T-helper 2 cell treated with Interferon-gamma antibody and Interleukin-4, amounts not matched to agents 5 μg/mL and 100 μg/mL, for 36 hours (primary cell): ENCODE measurements at places on chromosomes 1 and 21.

DNA sequence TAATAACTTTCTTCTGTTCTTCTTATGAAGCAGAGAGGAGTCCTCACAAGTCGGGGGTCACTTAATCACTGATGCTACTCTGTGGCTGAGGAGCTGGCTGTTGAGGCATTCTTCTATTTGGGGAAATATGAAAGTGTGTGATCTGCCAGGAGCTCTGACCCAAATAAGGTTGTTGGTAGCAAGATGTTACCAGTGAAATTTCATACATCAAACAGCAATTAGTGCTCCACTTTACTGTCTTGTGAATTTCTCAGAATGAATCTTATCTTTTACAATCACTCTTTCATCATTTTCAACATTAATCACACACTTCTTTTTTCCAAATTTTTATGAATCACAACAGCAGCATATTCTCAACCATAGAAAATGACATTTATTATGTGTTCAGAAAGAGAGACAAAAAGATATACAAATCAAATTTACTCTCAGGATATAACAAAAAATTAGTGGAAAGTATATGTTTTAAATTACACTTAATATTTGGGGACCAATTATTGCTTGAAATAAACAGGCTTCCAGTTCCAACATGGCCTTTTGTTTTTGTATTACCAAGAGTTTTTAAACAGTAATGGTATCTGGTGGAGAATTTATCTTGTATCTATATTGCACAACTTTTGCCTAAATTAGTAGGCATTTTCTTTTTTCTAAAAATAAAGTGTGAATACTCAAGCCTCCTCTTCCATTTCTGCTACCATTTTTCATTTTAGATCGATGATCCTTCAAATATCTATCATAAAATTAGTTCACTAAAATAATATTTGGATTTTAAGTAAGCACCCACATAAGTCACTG lies 9.6 kb downstream of the PTGER3 start:
- no peak for DNase-seq
- peaks cover 26% of the 10 kb centered on the region for H3K27me3 ChIP-seq
- H3K4me3 ChIP-seq = no peak overlapping the region
- H3K4me1 ChIP-seq = peaks cover 20% of the 10 kb centered on the region
- H3K27ac ChIP-seq = no peak overlapping the region

GRCh38 chr1:20275319-20275925 lies 15.3 kb upstream of the VWA5B1 start:
- DNase-seq = no peak
- no peak overlapping the region for H3K4me3 ChIP-seq
- no peaks in the 10 kb centered on the region for H3K36me3 ChIP-seq
- H3K27ac ChIP-seq = no peak overlapping the region
- H3K4me1 ChIP-seq = no peaks in the 10 kb centered on the region

GRCh38 chr1:181033128-181033798 lies 520 bp upstream of the MR1 start:
- peaks cover 6% of the 10 kb centered on the region for H3K27me3 ChIP-seq
- DNase-seq = no peak
- peak overlapping the region; percentile 94 for H3K4me3 ChIP-seq
- H3K4me1 ChIP-seq = peaks cover 43% of the 10 kb centered on the region

DNA sequence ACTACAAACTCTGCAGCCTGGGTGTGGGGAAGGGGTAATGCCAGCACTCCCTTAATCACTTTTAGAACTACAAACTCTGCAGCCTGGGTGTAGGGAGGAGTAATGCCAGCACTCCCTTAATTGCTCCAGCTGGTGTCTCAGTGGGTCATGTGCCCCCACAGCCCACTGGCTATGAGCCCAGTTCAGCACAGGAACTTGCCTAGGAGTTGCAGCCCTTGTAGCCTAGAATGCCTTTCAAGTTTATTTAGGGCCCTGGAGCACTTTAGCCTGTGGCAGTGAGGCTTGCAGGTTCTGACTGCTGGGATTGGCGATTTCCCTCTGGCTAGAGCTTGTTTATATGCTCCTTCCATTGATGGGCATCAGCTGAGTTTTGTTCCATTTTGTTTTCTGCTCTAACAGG lies 17.1 kb downstream of the VN1R5 start:
- H3K27ac ChIP-seq = no peak overlapping the region
- no peaks in the 10 kb centered on the region for H3K27me3 ChIP-seq
- no peaks in the 10 kb centered on the region for H3K4me1 ChIP-seq
- no peak for DNase-seq
- no peak overlapping the region for H3K4me3 ChIP-seq

DNA sequence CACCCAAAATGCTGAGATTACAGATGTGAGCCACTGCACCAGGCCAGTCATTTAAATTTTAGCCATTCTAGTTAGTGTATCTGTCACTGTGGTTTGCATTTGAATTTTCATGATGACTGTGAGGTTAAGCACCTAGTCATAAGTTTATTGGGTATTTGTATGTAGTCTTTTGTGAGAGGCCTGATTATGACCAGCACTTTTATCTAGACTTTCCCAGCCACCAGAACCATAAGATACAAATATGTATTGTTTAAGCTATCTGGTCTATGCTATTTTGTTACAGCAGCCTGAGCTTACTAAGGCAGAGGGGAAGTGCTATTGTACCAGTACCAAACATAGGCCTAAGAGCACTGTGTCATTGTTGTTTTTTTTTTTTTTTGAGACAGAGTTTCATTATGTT lies 19.9 kb upstream of the DNAJC6 start:
- H3K27ac ChIP-seq = no peak overlapping the region
- no peak for DNase-seq
- H3K27me3 ChIP-seq = peaks cover 3% of the 10 kb centered on the region
- H3K4me1 ChIP-seq = no peaks in the 10 kb centered on the region
- no peak overlapping the region for H3K4me3 ChIP-seq

DNA sequence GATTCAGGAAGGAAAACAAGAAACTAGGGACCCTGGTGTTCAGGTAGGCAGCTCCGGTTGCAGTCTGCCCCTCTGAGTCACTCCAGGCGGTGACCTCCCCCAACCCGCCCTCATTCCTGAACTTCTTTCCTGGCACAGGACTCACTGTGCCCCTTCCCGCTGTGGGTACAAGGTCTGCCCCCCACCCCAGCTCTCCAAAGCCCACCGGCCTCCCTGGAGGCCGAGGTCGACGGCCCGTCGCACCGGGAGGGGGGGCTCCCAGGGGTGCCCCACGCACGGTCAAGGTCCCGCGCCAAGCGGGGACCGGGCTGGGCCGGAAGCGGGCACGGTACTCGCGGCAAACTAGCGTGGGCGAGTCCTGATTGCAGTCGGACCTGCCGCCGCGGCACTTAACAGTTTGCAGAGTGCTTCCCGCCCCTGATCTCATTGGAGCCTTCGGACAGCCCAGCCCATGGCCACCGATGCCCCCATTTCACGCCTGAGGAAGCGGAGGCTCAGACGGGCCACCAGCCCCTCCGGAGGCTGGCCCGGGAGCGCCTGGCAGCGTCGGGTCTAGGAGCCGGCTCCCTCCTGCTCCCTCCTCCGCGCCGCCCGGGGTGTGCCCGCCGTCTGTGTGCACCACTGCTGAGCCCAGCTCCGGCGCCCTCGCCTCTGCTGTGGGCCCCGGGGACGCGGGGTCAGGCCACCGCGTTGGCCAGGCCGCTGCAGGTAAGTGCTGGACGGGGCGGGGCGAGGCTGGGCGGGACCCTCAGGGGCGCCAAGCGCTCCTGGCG lies at the start of gene GJB3:
Gene GJB3 (plus strand): TSS at position 144 of the 773 bp plus-strand sequence. CDS start 3,549 bp downstream, outside the sequence.
- H3K36me3 ChIP-seq = no peaks in the 10 kb centered on the region
- H3K4me3 ChIP-seq = no peak within 1 kb of the TSS
- DNase-seq = no peak
- no peak within 1 kb of the TSS for H3K27ac ChIP-seq
- H3K4me1 ChIP-seq = no peaks in the 10 kb centered on the region
- peaks cover 42% of the 10 kb centered on the region for H3K27me3 ChIP-seq

DNA sequence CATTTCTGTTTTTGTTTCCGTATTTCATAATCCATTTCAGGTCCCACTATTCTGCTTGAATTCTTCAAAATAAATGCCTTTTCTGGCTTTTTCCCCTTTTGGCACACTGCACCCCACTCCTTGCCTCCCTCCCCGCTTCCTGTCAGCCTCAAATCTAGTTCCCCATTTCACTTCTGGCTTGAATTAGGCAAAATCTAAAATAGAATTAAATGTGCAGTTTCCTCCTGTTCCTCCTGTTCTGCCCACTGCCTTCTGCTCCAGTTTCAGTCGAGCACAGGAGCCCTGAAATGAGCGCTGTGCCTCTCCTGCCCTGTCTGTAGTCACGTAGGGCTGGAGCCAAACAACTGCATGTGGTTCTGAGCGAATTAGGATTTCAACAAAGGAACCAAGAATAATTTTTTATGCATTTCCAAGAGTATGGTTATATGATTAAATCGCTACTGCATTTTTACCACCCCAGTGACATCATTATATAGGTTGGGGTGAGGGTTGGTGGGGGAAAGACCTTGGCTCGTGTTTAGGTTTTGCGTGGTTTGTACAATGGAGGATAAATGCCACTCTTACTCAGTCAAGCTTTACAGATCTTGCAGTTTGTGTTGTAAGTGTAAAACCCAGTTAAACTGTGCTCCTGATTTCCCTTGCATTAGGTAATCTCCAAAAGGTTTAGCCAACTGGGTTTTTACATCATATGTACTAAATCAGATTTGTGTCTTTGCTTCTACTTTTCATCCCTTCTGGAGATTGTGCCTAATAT lies 114.9 kb downstream of the VPS13D start:
- H3K27me3 ChIP-seq = no peaks in the 10 kb centered on the region
- DNase-seq = peak; percentile 22
- peak overlapping the region; percentile 81 for H3K4me3 ChIP-seq
- H3K27ac ChIP-seq = peak overlapping the region; percentile 91
- peaks cover 61% of the 10 kb centered on the region for H3K36me3 ChIP-seq
- peaks cover 44% of the 10 kb centered on the region for H3K4me1 ChIP-seq

DNA sequence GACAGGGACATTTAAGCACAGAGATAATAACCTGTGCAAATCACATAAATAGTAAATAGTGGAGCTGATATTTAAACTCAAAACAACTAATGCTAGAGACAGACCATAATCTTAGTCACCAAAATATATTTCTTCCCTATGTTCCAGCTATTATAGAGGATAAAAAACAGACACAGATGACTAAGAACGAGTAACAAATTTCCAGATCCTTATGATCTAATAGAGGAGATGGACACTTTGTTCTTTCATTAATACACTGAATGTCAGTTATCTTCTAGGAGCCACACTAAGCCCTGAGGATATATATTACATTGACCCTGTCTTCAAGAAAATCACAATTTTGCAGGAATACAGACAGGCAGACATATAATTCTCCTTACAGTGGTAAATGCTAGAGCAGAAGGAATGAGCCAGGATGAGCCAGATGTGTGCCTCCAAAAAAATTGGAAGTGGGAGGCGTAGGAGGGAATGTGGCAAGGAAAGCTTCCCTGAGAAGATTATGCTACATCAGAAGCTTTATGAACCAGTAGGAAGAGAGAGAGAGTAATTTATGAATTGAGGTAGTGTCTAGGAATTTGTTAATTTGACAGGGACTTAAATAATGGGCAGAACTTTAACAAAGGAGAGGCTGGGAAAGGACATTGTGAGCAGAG lies 395.4 kb upstream of the BEND5 start:
- no peaks in the 10 kb centered on the region for H3K27me3 ChIP-seq
- H3K27ac ChIP-seq = no peak overlapping the region
- H3K4me1 ChIP-seq = no peaks in the 10 kb centered on the region

DNA sequence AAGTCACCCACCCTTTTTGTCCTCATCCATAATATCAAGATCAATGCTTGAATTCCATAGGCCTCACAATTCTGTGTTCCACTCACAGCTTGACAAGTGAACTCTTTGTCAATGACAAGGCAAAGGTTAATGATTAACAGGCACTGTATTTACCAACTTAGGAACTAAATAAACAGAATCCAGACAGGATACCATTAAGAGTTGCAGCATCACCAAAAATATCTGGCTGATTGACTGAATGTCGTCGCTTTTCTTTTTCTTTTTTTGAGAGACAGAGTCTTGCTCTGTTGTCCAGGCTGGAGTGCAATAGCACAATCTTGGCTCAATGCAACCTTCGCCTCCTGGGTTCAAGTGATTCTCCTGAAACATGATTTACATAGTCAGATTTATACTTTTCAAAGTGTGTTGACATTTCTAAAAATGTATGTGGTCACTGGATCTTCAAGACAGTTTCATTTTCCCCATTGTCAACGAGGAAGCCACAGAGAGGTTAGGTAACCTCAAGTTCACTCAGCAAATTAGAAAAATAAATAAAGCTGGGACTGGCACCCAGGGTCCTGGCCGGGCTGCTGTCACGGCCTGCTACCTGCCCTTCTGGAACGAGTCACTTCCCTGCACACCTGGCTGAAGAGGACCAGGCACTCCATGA lies 81.0 kb downstream of the PDE9A start:
- peak overlapping the region; percentile 85 for H3K27ac ChIP-seq
- peak overlapping the region; percentile 71 for H3K4me3 ChIP-seq
- DNase-seq = no peak
- H3K36me3 ChIP-seq = peaks cover 19% of the 10 kb centered on the region
- no peaks in the 10 kb centered on the region for H3K27me3 ChIP-seq
- peaks cover 38% of the 10 kb centered on the region for H3K4me1 ChIP-seq

- H3K4me3 ChIP-seq = no peak overlapping the region
- H3K36me3 ChIP-seq = no peaks in the 10 kb centered on the region
- H3K27me3 ChIP-seq = peaks cover 5% of the 10 kb centered on the region
Observed at GRCh38 chr1:7207875-7208646, 422.8 kb downstream of the CAMTA1 start.

- DNase-seq = no peak
- H3K27ac ChIP-seq = no peak overlapping the region
- no peak overlapping the region for H3K4me3 ChIP-seq
- H3K36me3 ChIP-seq = no peaks in the 10 kb centered on the region
- no peaks in the 10 kb centered on the region for H3K27me3 ChIP-seq
- H3K4me1 ChIP-seq = no peaks in the 10 kb centered on the region
Observed at GRCh38 chr1:210438928-210439841, 110.5 kb downstream of the HHAT start.

DNA sequence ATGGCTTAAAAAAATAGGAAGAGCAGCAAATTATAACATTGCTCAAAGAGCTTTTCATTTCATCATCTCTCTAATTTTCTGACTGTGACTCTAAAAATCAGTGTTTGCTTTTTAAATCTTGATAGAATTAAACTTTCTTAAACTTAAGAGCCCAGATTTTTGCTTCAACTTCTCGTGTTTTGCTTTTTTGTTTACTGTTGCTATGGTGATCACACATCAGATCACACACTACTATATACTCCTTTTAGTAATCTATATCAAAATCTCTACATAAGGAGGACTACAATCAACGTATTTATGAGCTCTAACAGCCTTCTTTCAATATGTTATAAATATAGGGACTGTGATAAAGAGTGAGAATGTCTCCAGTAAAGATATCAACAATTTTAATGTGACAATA lies 537.3 kb downstream of the KCNT2 start:
- H3K36me3 ChIP-seq = no peaks in the 10 kb centered on the region
- DNase-seq = no peak
- H3K4me1 ChIP-seq = no peaks in the 10 kb centered on the region
- H3K27ac ChIP-seq = no peak overlapping the region
- no peaks in the 10 kb centered on the region for H3K27me3 ChIP-seq

- H3K4me3 ChIP-seq = peak overlapping the region; percentile 85
- H3K27ac ChIP-seq = peak overlapping the region; percentile 95
- peak; percentile 88 for DNase-seq
Observed at GRCh38 chr1:235642011-235642942, 7.3 kb downstream of the GNG4 start.
